Left cardiac atrium (tissue), 4 donors: ENCODE measurements at places on chromosomes 2 and 18.

DNA sequence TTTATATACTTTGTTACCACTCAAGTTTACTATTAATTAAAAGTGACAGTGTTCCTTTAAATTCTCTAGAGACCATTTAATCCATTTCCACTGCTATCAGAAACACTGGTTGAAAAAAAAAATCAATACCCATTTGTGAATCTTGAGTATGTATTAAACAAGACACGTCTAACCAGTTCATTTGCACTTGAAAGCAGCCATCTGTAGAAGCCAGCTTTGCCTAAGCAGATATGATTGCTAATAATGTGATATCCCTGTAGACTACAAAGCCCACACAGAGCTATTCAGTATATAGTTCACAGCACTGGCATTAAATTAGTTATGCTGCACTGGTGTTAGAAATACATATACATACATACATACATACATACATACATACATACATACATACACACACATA is 111.8 kb upstream of the SP3 start:
- no peak for DNase-seq

DNA sequence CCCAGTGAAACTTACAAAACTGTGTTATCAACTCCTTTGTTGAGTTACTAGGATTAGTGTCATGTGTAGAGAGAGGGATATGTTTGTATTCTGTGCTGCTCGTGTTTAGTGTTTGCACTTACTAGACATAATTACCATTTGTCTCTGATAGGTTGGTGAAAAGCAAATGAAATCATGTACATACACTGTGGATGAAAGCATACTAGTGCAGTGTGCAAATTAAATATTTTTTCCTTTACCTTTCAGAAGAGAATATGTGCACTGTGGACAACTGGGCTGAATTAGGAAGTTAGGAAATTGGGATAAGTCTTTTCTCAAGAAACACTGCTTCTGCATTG is 1.2 kb downstream of the KIAA1328 start:
- DNase-seq: no peak

DNA sequence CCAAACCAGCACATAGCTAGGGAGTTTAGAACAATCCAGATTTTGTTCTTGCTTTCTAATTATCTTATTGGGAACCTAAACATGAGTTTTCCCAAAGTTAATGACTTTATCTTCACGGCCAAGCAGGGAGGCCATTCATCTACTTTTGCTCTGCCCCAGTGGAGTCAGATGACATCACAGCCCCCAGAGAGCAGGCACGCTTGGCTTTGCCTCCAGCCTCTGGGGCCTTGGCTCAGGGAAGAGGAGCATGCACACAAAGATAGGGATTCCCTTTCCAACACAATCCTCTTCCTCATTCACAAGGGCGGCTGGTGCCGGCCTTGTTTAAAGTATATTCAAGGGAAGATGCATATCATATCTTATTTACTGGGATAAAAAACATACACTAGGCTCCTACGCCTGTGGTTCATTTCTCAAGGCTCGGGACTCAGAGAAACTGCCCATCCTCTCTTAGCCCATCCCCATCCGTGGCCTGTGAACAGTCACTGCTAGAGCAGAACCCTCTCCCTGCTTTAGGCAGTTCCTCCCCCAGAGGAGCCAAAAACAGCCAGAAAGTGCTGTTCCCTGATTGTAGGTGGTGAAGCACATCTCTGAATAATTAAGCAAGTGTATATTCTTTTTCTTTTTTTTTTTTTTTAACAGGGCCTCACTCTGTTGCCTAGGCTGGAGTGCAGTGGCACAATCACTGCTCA is 21.2 kb downstream of the TGFA start:
- no peak for DNase-seq

GRCh38 chr18:59220164-59220783 is 316 bp downstream of the GRP start:
- DNase-seq: no peak

GRCh38 chr2:218406949-218407618 is 7.4 kb downstream of the CTDSP1 start:
- DNase-seq: peak; percentile 69

DNA sequence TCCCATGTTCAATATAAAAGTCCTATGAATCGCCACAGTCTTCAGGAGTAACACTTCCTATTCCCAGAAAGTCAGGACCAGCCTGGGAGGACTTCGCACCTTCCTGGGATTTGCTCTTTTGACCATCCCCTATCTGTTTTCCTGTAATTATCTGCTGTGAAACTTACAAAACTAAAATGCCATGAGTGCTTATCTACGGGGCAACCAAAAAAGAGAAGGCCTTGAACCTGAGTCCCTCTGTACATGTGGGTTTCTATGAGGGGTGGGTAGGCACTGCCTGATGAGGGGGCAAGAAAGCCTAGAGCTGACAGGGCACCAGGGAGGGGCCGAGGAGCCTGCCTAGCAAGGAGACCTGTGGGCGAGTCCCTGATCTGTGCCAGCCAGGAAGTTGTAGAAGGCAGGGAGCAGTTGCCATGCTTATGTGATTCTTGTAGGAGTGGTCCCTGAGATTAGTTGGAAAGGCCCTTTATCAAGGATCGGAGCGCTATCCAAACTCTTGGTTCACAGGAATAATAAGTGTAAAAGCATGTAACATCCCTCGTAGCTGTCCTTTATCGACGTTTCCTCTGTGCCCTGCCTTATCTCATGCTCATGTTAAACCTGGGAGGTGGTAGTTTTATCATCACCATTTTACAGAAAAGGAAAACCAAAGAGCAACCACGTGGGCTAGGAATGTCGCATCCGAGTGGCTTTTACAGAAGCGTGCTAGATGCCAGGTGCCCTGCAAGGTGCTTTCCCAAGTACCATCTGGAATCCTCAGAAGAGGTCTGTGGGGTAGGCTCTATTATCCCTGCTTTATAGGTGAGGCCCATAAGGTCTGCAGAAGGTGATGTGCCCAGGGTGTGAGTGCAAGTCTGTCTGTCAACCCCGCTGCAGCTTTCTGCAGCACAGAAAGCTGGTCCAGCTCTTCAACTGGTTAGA is 111.8 kb downstream of the B3GNT2 start:
- DNase-seq: peak; percentile 36

GRCh38 chr18:32763293-32763692 is 9.5 kb downstream of the KLHL14 start:
- no peak for DNase-seq
